Germinal center (tissue), 1 donor: ENCODE measurements at places on chromosomes 2 and 18.

DNA sequence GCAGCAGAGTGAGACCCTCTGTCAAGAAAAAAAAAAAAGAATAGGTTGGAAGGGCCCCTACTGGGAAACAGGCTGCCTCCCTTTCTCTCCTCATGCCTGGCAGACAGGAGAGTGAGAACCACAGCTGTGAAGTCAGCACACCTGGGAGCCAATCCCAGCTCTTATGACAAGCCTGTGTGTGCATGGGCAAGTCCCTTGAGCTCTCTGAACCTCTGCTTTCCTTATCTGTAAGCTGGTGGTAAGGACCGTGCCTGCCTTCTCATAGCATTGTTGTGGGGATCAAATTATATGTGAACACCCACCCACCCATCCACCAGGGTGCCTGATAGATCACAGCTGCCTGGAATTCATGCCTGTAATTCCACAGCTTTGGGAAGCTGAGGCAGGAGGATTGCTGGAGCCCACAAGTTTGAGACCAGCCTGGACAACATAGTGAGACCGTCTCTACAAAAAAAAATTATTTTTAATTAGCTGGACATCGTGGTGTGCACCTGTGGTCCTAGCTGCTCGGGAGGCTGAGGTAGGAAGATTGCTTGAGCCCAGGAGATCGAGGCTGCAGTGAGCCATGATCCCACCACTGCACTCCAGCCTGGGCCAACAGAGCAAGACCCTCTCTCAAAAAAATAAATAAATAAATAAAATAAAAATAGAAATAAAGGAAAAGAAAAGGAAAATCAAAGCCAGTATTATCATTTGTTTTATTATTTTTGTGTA is 66.9 kb upstream of the MCFD2 start:
- DNase-seq: no peak

- DNase-seq: no peak
Observed at GRCh38 chr2:231573096-231573495, 19.6 kb upstream of the TEX44 start.

DNA sequence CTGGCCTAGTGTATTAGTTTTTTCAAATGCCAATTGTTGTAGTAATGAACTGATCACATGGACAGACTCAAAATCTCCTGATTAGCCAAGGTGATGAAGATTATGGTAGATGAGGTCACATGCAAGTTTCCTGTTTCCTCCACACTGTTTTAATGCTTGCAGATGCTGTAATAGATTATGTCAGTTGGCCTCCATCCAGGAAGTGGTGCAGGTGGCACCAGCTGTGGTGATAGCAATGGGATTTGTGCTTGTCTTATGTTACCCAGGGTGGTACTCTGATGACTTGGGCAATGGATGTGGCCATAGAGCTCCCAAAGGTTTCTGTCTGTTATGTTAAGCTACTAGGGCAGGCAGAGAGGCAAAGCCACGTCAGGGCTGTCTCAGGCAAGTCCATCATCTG is 332.9 kb upstream of the DDX18 start:
- no peak for DNase-seq

- DNase-seq: peak; percentile 89
Observed at GRCh38 chr2:105744091-105744908, 412 bp upstream of the NCK2 start.

GRCh38 chr2:137467246-137467862 is 496.9 kb upstream of the HNMT start:
- DNase-seq: no peak

- DNase-seq: no peak
Observed at GRCh38 chr2:224780106-224780505, 63.9 kb upstream of the CCDC195 start.

DNA sequence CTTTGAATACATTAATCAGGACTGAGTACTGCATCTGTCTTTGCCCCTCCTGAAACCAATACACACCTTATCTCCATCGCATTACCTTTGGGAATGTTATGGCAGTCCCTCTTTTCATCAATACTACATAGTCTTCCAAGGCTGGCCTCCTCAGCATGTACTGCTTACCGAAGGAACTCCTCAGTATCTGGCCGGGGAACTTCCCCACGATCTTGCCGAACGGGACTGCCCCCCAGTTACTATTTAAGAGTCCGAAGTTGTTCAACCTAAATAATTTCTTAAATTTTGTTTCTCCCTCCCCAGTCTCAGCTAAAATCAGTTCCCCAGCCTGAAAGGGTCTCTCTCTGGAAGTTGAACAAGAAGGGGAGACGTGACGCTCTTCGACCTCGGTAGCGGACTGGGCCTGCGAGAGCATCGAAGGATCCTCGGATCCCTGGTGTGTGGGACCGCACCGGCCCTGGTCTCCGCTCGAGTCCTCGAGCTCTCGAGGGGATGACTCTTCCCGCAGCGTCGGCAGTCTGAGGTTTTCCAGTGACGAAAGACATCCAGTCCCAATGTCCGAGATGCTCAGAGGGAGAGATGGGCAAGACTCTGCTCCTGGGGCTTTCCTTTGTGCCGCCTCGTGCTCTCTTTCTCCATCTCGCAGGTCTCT is 489 bp downstream of the TRMT61B start:
- peak; percentile 8 for DNase-seq

GRCh38 chr2:105118960-105119359 is 81.1 kb downstream of the MRPS9 start:
- DNase-seq: no peak

DNA sequence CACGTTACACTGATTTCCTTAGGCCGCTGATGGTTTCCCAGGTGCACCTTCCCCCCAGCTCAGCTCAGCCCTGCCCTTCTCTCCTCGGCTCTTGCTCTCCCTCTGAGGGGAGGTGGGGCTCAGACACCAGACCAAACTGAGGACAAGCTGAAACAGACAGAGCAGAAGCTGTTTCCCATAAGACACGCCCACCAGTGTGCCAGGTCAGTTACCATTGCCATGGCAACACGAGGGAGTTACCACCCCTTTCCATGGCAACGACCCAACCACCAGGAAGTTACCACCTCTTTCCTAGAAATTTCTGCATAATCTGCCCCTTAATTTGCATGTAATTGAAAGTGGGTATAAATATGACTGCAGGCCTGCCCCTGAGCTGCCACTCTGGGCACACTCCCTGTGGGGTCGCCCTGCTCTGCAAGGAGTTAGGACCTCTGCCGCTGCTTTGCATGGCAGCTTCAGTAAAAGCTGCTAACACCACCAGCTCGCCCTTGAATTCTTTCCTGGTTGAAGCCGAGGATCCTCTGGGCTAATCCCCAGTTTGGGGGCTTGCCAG is 120.9 kb upstream of the SMIM21 start:
- DNase-seq: no peak

DNA sequence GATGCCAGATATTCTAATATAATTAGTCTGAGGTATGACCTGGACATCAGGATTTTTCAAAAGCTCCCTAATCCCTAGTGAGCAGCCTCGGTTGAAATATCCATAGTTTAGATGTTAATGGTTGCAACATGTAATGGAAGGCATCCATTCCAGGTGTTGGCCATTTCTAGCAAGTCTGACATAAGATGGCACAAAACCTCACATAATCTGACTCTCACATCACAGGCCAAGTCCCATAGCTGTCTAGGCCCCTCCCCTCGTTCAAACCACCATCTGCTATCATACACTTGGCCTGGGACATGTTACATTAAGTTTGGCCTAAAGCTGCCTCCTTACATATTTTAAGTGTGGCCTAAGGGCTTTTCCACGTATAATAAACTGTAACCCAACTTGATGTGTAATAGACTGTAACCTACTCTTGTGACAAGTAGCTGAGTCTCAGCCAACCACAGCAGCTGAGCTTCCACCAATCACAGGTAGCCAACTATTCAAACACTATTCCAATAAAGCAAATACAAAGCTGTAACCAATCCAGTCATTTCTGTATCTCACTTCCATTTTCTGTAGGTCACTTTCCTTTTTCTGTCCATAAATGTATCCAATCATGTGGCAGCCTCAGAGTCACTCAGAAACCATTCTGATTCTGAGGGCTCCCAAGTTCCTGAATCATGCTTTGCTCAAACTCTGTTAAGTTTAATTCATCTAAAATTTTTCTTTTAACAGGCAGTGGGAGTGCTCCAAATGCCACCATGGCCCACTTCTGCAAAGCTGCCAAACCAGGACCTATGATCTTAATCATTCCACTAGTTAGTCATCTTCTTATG is 59.4 kb downstream of the ADD2 start:
- no peak for DNase-seq

GRCh38 chr2:12168791-12169388 is 422.5 kb downstream of the LPIN1 start:
- peak; percentile 20 for DNase-seq

GRCh38 chr2:110950281-110950680 is 170.4 kb upstream of the BCL2L11 start:
- no peak for DNase-seq

DNA sequence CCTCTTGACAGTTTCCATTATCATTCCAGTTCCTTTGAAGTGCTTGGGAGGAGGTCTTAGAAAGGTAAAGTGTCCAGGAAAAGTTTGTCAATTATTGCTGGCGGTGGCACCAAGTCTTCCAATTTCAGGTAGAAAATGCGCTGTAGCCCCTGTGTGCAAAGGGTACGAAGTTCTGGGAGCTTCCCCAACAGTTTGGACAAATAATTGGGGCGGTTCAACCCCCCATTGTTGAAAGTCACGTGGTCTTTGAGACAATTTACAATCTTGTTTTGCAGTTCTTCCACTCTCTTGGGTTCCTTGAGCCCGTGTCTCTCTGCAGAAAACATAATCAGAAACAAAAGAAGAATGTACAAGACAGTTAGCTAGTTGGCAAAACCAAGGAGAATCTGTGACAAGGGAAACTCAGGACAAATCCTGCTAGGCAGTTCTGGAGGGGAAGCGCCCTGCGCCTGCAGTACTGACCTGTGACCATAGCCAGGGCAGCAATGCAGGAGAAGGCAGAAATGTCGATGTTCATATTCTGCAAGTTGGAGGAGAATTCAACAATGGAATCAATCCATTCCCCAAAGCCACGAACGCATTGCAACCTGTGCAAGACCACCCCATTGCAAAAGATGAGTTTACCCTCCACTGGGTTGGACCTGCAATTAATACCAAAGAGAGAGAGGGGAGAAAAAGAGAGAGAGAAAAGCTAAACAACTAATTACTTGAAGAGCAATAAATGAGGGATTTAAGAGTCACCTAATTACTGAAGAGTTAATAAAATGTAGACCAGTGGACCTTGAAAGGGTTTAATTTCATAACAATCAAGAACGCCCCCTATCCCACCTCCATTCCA is 6.6 kb downstream of the NR4A2 start:
- no peak for DNase-seq
